COR-L47 (cell line): ENCODE measurements at places on chromosomes 6 and 20.

DNA sequence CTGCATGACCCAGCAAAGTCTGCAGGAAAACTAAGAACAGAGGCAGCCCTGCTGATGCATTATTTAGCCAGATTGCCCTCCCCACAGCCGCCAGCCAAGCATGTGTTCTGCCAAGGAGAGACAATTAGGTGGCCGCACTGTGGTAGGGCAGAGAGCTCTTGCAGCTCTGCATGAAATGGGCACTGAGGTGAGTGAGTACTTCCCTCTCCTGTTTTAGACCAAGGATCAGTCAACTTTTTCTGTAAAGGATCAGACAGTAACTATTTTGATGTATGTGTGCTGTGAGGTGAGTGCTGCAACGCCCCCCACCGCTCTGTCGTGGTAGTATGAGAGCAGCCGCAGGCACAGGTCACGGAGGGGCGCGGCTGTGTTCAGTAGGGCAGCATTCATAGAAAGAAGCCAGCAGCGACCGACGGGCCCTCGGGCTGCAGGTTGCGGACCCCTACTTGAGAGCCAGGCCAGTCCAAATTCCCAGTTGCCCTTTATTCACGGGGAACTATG, 23.8 kb upstream of the FAM50B start:
- no peak for DNase-seq

DNA sequence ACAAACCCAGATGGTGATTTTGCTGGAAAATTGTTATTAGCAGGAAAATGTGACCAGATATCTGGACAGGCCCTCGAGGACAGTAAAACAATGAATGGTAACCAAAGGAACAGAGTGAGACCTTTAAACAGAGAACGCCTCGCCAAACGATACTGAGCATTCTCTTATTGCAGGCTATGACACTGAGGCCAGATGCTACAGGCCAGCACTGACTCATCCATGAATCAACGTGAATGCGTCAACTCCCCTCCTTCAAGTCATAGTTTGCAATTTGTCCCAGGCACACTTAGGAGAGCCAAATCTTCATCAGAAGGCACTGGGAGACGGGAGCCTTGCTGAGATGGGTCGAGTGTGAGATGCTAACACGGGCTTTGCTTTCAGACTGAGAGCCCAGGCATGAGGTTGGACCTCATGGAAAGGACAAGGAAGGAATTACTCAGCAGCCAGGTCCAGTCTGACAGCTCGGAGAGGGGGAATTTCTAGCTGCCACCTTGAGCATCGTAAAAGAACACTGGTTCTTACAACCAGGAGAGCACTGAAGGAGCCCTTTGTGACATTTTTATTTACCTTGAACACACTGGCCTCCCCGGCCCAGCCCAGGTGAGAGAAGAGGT, 60.7 kb downstream of the BMP7 start:
- DNase-seq: no peak

GRCh38 chr6:79878142-79878748, 69.1 kb downstream of the ELOVL4 start:
- no peak for DNase-seq

DNA sequence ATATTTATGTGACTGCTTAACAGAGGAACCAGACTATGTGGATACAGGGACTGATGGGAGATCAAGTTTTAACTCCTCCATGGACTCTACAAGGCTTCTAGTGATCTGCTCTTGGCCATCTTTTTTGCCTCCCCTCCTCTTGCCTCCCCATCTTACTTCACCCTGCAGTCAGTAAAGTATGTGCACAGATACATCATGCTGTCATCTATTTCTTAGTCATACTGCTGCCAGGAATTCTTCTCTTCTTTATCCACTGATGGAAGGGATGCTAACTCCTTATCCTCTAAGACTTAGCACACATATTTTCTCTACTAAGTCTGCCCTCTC, 27.6 kb upstream of the FAM83C start:
- no peak for DNase-seq

GRCh38 chr20:45925821-45926506, 8.5 kb upstream of the PCIF1 start:
- DNase-seq: no peak

- DNase-seq: no peak
These were observed 425.4 kb upstream of the HTR1E start for GRCh38 chr6:86511962-86512361.

DNA sequence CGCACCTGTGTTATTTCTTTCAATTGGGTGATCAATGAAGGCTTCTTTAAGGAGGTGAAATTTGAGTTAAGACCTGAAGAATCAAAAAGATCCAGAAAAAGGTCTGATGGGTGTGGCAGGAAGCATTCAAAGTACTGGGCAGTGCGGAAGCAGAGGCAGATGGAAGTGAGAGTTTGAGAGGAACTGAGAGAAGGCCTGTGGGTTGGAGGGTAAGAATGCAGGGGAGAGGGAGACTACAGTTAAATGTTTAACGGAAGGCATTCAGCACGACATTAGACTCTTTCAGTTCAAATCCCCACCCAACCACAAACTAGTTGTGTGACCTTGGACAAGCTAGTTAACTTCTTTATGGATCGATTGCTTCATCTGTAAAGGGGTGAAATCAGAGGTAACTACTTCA, 50.5 kb upstream of the GCM1 start:
- DNase-seq: no peak

DNA sequence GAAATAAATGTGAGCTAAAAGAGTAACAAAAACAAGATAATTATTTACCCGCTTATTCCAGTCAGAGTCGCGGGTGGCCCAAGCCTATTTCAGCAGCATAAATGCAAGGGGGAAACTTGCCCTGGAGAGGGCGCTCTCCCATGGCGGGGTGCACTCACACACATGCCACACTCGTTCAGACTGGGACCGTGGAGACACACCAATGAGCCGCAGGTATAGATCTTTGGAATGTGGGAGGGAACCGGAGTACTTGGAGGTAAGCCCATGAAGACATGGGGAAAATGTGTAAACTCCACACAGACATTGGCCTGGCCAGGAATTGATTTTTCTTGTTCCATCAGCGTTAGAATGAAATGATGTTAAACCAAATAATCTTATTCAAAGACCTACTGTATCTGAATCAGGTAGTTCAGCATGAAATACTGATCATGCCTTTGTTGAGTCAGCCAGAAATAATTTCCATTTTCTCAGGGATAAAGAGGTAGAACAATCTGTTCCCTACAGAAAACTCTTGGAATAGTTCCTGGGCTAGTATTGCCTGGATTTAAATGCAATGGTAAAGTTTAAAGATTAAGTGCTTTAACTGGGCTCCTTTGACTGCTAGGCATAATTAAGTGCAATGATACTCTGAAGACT, 191.5 kb downstream of the MCHR2 start:
- no peak for DNase-seq

GRCh38 chr6:44442236-44442635, 54.7 kb downstream of the CDC5L start:
- no peak for DNase-seq

- no peak for DNase-seq
These were observed 2.2 kb downstream of the SRC start for GRCh38 chr20:37347891-37348791.

- no peak for DNase-seq
These were observed 95.9 kb downstream of the SAMD5 start for GRCh38 chr6:147604373-147604772.

GRCh38 chr6:154331750-154332149, 24.9 kb downstream of the IPCEF1 start:
- no peak for DNase-seq

- no peak for DNase-seq
These were observed 19.6 kb upstream of the SERPINB1 start for GRCh38 chr6:2861060-2861821.

DNA sequence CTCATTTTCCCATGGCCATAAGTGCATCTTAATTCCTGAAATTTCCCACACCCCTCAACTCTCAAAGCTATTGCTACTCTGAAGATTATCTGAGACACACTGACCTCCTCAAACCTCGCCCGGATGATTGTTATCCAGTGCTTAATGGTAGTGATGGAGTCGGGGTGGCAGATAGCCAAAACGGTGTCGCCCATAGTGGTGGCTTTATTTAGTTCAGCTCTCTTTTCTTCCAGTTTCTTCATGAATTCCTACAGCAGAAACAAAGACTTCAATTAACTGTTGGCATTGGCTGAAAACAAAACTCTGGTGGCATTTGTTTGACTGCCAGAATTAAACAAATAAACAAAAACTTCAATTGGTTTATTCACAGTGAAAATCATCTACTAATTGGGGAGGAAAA, 165.4 kb downstream of the DST start:
- no peak for DNase-seq

DNA sequence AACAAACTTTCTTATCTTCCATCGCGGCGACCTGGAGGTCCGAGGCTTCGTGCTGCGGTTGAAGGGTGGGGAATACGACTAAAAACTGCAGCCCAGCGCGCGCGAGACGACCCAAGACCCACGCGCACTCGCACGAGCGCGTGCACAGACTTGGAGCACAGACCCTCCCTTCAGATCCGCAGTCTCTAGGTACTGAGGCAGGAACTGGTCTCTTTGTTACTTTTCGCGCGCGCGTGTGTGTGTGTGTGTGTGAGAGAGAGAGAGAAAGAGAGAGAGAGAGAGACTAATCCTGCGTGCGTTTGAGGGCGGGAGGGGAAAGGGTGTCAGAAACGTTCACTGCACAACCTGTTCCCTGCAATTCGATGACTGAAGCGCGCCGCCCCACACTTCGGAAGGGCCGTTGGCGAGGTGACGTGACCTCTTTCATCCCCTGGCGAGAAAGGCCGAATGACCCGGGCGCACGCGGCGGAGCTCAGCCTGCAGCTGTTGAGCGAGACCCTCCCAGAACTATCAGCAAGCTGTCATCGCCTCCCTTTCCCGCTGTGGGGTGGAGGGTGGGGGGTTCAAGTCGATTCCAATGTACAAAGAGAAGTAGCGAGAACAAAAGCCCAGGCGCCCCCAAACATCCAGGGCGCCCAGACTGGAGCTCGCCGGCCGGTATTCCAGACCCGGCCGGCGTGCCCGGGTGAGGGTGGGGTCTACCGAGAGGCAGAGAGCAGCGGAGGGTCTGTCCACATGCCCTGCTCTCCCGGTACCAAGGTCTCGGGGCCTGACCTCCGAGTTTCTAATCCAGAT, 1.5 kb upstream of the TUBB2B start:
- peak; percentile 84 for DNase-seq

DNA sequence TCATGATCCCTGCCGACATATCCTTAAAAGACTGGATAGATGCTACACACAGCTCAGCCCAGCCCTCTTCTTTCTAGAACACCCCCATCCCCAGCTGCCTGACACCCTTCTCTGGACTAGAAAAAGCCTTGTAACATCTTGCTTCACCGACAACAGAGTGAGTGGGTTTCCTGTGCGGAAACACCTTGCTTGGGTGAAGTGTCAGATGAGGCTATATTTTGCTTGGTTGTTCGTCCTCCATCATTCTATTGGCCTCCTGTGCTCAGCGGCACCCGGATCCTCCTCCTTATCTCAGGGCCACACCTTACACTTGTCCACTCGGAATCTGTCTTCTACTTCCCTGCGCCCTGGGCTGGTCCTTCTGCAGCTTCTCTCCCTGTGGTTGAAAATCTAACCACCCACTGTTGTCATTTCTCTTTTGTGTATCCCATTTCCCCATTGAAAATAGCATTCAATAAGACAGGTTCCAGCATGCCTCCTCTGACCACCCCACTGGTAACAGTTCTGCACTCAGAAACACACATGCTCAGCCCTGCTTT, 101.3 kb upstream of the MLN start:
- DNase-seq: no peak

DNA sequence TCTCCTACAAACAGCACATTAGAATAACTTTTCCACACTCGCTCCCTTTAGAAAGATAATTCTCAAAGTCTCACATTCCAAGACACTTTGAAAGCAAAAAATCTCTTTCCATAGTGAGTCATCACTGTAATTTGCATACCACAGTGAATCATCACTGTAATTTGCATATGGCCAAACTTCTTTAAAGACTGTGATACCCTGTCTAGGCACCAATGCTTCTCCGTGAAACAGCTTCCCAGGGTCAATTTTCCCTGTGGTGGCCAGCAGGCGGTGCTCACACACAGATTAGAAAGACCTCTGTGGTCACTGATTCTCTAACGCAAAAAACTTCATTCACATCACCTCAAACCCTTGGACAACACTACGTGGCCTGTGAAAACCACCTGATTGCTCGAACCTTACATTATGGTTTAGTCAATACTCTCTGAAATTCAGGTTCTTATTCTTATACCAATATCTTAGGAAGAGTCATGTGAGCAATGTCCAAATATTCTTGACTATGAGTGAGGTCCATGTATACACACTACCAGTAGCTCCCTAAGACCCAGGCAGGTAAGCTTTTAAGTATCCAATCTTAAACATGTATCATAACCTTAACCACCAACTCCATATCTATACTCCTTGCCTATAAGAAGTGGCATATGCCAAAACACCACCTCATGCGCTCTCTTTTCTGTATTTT, 78.5 kb upstream of the PHACTR1 start:
- DNase-seq: peak; percentile 32

- DNase-seq: no peak
These were observed 13.0 kb upstream of the MUC22 start for GRCh38 chr6:30997301-30997700.

GRCh38 chr6:148367411-148368024, 24.9 kb downstream of the SASH1 start:
- DNase-seq: no peak

- no peak for DNase-seq
These were observed 21.9 kb downstream of the ADGB start for GRCh38 chr6:146620655-146621054.

DNA sequence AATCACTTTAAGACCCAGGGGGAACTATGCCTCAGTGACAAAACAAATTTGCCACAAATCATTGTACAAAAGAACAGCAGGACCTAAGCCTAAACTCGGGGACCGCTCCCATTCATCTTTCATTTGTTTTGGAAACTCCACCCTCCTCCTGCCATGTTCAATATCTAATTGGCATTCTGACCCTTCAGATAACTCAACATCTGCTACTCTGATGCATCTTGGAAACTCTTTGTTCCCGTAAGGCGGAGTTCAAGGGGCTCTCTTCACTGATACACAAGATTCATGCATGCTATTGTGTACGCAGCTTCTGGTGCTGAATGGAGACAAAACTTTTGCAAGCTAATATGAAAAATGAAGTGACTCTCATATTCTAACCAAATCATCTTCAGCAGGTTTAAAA, 187.6 kb downstream of the ZFP64 start:
- peak; percentile 52 for DNase-seq
